ENCODE measurements at places on chromosomes 7 and 10.

DNA sequence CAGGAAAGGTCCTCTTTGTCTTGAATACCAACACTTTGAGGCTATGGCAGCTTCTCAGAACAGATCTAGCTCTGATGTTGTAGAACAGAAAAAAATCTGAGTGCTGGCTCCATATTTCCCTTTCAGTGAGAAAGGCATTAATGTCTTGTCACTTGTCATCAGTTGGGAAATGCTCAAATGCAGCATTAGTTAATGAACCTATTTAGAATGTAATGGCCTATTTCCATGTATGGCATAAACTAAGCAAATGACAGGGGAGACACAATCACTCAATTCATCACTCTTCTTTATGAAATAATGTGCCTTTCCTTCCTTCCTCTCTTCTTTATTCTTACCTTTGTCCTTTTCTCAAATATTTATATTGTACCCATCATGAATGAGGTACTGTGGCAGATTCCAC, 5.0 kb upstream of the STAMBPL1 start:
- DNase-seq, result no peak

DNA sequence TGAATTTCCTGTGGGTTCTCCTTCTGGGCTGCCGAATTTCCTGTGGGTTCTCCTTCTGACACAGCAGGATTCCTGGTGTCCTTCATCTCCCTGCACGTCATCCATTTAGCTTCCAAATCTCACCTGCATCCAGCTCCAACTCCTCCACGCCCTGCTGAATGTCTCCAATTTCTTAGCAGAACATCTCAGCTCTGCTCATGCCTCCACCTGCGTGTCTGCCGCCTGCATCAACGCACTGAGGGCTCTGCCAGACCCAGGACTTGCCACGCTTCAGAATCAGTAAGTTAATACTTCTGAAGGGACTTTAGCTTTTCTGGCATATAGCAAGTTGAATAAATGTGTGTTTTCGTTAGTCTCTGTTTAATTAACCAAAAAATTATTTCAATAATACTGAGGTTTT, 31.1 kb upstream of the VIPR2 start:
- DNase-seq, result no peak

GRCh38 chr7:17598305-17598704, 299.9 kb downstream of the AHR start:
- no peak for DNase-seq

DNA sequence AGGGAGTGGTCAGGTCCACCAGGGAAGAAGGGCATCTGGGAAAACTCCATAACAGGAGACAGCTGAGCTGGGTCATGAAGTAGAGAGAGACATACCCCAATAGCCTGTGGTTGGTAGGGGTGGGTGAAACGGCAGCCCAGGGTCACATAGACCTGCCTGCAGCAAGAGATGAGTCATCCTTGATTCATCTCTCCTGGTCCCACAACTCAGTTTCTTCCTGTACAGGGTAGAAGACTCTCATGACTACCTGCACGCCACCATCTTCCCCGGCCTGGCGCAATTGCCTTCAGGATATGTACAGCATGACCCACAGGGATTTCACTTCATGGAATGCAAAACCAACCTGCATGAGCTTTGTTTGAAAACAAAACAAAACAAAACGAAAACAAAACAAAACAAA, 45.1 kb upstream of the ADAM12 start:
- no peak for DNase-seq

DNA sequence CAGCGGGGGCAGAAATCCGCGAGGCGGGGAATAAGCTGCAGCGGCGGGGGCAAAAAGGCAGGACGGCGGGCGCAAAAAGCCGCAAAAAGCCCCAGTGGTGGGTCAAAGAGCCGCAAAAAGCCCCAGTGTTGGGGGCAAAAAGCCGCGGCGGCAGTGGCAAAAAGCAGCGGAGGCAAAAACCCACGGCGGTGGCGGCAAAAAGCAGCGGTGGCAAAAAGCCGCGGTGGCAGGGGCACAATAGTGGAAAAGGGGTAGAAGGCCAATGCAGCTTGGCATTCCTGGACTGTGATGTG, 525.3 kb downstream of the ZNF33B start:
- DNase-seq, result no peak

- DNase-seq, result no peak
These were observed 42.0 kb upstream of the PDZD8 start for GRCh38 chr10:117417196-117417595.

GRCh38 chr10:94443549-94443948, 41.2 kb downstream of the TBC1D12 start:
- DNase-seq, result no peak

DNA sequence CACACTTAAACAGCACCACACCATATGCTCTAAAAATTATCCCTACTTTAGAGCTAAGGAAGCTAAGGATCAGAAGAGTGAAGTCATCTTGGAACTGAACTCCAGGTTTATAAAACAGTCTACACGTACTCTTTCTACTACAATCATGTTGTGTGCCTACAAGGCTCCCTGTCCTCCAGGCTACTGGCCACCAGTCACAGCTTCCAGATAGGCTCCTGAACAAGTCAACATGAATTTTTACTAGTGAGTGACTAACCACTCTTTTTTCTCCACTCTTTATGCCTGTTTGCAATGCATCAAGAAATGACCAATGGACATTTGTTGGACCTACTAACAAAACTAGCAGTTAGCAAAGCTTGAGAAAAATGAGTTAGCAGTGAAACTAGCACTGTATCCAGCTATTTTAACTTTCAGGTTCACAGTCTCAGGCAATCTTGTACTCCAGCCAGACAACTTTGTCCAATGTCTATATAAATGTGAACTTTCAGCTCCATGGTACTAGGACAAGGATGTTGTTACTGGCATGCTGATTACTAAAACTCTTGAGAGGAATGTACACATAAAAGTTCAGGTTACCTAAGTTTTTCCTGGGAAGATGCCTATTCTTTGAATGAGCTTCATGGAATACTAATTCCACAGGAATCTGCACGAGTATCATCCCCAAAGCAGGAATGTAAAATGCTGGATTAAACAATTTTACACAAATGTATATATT, 180.0 kb downstream of the BTAF1 start:
- no peak for DNase-seq

- DNase-seq, result no peak
These were observed 244.8 kb downstream of the KCNMA1 start for GRCh38 chr10:77392851-77393250.

DNA sequence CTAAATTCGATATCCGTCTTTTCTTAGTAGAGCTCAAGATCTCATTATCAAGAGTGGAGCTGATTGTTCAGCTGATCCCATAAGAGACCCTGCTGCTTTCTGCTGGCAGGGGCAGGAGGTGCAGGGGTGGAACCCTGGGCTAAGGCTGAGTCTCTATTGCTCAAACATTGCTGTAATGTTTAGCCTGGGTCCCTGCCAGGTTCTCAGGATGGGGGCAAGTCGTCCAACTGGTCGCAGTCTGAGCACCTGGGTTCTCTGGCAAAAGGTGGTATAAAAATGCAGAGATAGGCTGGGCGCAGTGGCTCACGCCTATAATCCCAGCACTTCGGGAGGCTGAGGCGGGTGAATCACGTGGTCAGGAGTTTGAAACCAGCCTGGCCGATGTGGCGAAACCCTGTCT, 62.0 kb upstream of the NRBF2 start:
- DNase-seq, result peak; percentile 37
